ENCODE measurements at places on chromosomes 7 and 10.

DNA sequence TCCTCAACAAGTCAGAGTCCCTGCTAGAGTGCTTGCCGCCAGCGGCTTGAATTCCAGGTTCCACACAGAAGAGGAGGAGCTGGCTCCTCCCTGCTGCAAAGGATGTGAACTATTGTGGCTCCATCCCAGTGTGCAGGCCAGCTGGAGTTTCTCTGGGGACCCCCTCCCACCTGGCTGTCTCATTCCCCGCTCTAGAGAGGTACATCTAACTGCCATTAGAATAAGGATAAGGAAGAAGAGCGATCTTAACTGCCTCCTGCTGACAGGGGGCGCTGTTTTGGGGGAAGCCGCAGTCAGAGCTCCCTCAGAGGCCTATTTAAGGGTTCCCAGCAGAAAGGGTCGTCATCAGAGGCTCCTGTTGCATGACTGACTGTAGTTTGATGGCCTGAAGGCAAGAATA is 40.8 kb upstream of the HECW1 start:
- peak; percentile 16 for DNase-seq

GRCh38 chr7:140390466-140391190 is 7.7 kb downstream of the SLC37A3 start:
- DNase-seq, result peak; percentile 19

DNA sequence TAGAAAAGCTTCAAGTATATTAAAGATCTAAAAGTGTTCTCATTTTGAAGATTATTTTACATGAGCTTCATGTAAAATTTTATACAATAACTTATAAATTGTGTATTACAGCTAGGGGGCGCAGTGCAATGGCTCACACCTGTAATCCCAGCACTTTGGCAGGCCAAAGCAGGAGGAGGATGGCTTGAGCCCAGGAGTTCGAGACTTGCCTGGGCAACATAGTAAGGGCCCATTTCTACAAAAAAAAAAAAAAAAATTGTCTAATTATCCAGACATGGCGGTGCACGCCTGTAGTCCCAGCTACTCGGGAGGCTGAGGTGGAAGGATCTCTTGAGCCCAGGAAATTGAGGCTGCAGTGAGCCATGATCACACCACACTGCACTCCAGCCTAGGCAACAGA is 16.6 kb downstream of the ACBD5 start:
- peak; percentile 46 for DNase-seq

DNA sequence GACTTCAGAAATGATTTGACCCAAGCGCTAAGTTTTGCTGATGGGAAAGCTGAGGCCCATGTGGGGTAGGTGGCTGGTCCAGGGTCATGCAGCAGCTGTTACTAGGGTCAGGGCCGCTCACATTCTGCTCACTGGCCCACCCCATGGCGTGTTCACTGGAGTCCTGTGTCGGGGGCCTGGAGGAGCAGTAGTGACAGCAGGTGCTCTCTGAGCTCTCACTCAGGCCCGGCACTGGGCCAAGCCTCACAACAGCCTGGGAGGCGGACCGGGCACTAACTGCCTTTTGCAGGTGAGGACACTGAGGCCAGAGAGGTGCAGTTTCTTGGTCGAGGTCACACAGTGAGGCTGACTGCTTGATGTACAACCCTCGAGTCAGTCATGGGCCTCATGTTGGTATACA is 82.7 kb downstream of the GLRX3 start:
- no peak for DNase-seq

All from EH (cell line).